Kidney capillary endothelial cell (primary cell): ENCODE measurements at places on chromosomes 2 and 18.

- DNase-seq = no peak
These were observed 8.3 kb upstream of the VWA3B start for GRCh38 chr2:98078701-98079100.

DNA sequence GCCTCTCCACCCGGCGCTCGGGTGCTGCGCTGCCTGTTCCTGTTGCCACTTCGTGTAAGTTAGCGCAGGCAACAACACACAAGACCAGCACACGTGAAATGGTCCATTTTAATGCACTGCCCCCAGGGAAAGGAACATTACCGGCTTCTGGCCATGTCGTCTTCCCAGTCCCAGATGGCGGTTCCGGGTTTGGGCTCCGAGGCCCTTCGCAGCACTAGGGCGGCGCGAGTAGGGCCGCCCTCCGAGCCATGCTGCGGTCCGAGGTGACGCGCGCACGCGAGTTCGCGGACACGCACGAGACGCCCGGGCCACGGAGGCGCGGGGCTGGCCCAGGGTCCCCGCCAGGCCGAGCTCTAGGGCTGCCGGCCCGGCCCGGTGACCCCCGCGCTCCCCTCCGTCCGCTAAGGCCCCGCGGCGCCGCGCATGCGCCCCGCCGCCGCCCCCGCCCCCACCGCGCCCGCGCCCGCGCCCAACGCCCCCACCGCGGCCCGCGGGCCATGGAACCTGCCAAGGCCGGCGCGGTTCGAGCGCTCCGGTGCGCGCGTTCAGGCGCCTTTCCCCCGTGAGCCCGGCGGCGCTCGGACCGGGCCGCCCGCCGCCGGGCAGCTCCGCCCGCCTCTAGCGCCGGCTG, 367 bp upstream of the ZNF236 start:
- DNase-seq = no peak

DNA sequence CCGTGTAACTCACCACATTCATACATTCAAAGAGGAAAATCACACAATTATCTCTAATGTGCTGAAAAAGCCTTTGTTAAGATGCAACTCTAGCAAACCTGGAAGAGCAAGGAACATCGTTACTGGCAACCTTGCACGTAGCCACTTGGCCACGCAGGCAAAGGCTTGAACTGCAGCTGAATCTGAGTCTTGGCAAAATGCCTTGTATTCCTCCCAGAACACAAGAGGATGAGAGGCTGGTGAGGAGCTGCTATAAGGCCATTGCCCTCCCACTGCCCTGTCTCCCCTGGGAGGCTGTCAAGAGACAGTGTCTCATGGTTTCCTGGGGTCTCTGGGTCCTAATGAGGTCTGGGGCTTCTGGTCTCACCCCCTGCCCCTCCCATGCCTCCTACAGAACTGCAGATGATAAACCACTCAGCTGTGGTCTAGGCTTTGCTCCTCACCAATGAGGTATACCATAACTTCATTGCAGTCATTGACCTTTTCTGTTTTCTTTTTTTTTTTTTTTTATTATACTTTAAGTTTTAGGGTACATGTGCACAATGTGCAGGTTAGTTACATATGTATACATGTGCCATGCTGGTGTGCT, 141.4 kb downstream of the SPP2 start:
- DNase-seq = no peak

DNA sequence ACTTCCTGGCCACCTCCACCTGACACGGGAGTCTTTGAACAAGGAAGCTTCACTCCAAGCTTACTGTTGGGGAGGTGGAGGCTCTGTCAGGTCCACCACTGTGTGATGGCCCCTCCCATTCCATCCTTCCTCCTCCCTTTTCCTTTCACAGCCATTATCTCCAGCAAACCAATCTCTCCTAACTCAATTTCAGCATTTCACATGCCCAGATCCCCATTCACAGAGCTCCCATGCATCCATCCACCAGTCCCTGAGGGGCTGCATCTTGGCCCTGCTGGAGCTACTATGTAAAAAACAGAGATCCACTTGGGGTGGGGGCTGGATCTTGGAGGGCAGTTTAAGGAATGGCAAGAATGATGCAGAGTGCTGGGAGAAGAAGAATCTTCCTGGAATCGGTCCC, 129.0 kb upstream of the COPS8 start:
- no peak for DNase-seq

- no peak for DNase-seq
These were observed 1140.4 kb downstream of the LRP1B start for GRCh38 chr2:140990416-140990815.
